Liver (tissue), 10 donors: ENCODE measurements at places on chromosomes 4 and X.
A peak's percentile ranks its signal among the peaks of the same experiment; 100 is the strongest.

GRCh38 chrX:68942104-68942503 lies 113.3 kb downstream of the EFNB1 start:
- no peak for DNase-seq

DNA sequence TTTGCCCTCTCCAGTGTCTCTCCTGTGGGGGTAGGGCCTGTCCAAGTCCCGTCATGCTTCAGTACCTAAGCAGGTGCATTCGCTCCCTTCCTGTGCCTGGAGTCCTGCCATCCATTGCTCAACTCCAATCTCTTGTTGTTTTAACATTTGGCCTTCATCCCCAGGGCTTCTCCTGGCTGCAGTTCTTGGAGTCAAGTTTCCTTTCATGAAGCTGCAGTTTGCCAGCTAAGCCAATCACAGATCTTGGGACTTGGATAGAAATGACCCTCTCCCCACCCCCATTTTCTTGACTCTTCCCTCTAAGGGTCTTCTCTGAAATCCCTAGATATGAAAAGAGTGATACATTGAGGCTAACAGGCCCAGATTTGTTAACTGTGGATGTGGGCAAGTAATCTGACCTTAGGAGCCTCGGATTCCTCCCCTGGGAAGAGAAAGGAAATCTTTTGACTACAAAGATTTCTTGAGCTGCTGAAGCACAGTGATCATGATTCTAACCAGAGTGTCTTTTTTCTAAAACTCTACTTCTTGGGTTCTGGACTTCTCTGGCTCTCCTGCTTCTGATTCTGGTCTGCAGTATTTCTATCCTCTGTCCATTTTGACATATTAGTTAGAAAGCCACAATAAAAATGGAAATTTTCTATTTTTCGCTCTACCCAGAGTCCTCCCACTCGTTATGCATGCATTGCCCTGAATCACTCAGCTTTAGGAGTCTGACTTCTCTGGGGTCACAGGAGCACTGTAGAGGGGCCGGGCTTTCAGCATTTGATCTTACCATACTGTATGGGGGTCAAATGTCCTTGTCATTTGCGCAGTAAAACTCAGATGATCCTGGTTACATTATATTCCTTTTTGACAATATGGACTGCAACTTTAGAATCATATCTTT lies 61.0 kb downstream of the CHRNA9 start:
- DNase-seq, result peak; percentile 72

DNA sequence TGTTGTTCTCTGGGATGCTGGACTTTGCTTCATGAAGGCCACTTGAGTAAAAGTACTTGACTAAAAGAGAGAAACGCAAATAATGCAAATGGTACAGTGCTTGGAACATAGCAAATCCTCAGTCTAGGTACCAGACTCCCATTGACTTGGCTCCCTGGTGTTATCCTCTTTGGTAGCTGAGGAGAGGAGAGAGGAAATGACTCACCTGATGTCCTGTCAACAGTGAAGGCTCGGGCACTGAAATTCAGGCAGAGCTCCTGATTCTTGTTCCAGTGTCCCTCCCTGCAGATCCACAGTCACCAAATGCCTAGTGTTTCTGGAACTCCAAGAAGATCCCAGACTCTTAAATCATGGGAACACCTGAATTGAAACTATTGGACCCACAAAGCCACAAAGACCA lies 22.5 kb upstream of the TCEAL4 start:
- no peak for DNase-seq

GRCh38 chrX:50942471-50942870 lies 31.9 kb downstream of the BMP15 start:
- no peak for DNase-seq

GRCh38 chr4:119629142-119629471 lies 503 bp upstream of the PDE5A start:
- no peak for DNase-seq

GRCh38 chrX:12950851-12951594 lies 23.9 kb upstream of the TMSB4X start:
- no peak for DNase-seq

GRCh38 chr4:39231660-39232059 lies 49.3 kb downstream of the WDR19 start:
- DNase-seq, result no peak

GRCh38 chr4:158850371-158850770 lies 81.5 kb downstream of the FNIP2 start:
- DNase-seq, result no peak

- no peak for DNase-seq
Measured at GRCh38 chrX:107603429-107604159, 24.7 kb upstream of the PRPS1 start.

DNA sequence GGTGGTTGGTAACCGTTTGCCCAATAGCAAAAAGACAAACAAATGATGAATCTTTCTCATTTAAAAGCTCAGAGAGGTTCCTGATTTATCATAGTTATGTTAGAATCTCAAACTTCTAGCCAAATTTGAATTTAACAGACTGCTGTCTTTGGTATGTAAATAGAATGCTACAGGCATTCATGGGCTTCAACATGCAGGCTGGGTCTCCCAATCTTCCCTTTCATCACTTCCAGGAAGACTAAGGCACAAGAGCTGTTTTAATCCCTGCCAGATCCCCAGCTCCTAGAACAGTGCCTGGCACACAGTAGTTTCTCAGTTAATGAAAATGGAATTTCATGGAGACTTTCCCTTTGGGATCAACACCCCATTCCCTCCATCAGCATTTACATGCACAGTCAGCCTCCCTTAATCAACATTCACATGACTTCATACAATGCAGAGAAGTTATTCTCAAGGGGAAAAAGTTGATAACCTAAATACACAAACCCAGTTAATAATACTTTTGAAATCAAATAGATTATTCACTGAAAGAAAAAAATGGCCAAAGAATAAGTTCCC lies 107.6 kb upstream of the C1QTNF7 start:
- no peak for DNase-seq

DNA sequence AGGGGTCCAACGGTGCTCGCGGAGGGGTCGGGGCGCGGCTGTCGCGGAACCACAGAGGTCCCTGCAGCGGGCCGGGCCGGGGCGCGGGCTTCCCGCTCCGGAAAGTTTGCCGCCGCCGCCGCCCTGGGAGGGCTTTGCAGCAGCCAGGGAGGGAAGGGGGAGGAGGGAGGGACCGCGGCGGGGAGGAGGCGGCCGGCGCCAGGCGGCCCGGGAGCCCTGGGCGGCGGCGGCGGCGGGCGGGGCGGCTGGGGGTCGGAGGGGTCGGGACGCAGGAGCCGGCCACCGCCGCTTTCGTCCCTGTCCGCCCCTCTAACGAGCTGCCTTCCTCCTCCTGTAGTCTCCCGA lies 375 bp downstream of the FGFR3 start:
- no peak for DNase-seq

GRCh38 chrX:154505734-154506133 lies 10.3 kb downstream of the FAM3A start:
- DNase-seq, result no peak

- no peak for DNase-seq
Measured at GRCh38 chrX:120751683-120752082, 121.8 kb upstream of the C1GALT1C1 start.

- no peak for DNase-seq
Measured at GRCh38 chr4:170580651-170581050, 490.9 kb upstream of the AADAT start.

DNA sequence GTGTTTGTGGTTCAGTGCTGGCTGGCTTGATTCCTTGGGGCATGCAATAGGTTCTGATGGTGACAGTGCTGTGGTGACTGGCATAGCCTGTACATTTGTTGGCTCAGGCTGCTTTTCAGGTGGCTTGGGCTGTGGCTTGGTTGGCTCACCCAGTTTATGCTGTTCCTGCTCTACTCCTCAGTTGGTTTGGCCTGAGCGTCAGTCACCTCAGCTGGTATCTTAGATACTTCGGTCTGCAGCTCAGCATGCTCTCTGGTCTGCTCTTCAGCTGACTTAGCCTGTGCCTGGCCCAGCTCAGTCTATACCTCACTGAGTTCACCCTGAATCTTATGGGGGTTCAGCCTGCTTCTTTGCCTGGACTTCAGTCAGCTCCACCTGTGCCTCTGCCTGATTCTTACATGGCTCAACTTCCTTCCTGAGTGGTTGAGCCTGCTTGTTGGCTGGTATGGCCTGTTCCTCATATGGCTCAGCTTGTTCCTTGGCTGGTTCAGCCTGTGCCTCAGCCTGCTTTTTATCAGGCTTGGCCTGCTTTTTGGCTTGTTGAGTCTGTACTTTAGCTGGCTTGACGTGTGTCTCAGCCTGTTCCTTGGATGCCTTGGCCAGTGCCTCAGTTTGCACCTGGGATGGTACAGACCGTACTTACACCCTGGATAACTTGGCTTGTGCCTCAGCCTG lies 170.6 kb downstream of the MSN start:
- no peak for DNase-seq

DNA sequence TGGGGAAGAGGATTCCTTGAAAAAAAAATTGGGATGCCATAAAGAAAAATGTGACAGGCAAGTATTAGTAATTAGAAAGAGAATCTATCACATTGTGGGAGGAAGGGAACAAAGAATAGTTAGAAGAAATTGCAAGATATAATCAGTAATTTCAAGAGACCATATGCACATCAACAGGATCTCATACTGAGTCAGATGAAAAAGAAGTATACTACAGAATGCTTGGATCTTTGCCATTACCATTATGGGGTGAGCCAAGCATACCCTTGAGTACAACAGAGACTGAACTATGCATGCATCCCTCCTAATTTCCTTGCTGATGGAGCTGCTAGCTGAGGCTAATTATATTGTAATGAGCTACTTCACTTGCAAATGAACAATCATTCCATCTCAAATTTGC lies 287.6 kb downstream of the PAPSS1 start:
- DNase-seq, result no peak

DNA sequence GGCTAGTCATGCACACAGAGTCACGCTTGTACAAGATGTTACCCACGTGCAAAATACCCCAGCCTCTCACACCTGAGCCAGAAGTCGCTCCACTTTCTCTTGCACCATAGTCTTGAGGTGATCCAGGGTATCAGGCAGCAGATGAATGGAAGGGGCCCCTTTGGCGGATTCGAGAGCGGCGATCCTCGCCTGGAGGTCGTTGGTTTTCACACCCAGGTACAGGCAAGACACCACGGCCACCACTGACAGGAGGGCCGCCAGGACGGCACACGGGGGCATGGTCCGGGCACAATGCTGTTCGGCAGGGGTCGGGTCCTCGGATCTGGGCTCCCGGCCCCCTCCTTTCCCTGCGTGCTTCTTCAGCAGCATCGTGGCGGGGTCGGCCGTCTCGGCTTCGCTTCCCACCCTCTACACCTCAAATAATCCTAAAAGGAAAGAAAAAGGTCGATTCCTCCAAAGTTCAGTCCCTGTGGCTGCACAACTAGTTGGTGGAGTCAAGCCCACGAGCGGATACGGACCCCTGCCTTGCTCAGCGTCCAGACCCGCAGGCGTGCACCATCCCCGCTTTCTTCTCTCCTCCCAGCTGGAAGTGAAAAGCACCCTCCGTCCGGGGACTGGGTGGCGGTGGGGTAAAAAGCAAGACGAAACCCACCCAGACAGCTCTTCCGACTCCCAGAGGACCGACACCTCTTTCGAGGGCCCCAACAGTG lies 652 bp downstream of the COL25A1 start:
- DNase-seq, result no peak

- no peak for DNase-seq
Measured at GRCh38 chrX:2488621-2489285, 12.0 kb downstream of the DHRSX start.

DNA sequence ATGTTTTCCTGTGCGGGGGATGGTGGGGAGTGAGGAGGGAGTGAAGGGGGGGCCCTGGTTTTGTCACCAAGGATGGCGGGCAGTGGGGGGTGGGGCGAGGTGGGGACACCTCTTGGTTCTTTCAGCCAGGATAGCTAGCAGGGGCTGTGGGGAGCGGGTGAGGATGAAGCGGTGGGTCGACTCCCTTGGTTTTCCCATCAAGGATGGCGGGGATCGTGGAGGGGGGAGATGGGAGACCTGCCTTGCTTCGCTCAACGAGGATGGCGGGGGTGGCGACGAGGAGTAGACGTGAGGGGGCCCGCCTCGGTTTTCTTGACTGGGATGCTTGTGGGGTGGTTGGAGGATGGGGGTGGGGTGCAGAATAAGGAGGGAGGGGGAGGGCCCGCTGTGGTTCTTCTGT lies 643 bp downstream of the FHL1 start:
- no peak for DNase-seq

DNA sequence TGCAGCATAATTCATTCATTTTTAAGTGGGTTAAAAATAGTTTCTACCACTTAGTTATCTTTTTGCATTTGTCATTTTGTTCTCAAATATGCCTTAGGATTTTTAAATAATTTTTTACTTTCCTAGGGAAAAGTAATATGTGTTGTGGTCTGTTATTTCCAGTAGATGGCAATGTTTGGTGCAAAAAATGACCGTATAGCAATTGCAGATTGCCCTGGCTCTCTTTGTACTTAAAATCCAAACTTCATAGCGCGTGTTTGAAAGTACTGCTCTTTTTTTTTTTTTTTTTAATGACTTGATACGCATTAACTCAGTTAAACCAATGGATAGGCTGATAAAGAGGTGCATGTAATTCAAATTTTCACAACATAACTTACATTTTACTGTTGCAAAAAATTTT lies 74.4 kb upstream of the RBMX start:
- no peak for DNase-seq

GRCh38 chr4:155609455-155610059 lies 57.1 kb upstream of the GUCY1A1 start:
- DNase-seq, result no peak

DNA sequence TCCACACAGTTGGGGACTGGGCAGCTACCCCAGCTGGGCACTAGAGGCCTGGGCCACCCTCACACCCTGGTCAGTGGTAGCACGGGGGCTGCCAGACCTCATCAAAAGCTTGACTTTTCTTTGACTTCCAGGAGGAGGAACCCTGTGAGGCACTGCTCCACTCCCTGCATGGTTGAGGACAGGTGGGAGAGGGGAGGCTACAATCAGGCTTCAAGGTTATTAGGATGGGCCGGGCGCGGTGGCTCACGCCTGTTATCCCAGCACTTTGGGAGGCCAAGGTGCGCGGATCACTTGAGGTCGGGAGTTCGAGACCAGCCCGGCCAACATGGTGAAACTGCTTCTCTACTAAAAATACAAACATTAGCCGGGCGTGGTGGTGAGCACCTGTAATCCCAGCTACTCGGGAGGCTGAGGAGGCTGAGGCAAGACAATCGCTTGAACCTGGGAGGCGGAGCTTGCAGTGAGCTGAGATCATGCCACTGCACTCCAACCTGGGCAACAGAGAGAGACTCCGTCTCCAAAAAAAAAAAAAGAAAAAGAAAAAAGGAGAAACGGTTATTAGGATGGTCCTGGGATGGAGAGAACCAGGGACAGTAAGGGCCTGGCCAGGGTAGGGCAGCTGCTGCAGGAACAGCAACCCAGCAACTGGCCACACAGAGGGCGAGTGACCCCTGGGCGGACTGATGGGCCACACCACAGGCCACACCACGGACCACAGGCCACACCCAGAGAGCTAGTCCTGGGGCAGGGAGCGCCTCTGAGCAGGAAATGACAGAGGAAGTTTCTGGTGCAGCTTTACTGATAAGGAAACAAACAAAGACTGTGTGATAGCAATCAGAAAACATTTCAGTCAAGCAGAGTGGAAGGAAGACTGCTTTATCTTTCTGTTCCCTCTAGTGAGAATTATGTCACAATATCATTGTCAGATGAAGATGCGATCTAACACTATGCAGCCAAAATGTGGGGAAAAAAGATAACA lies 20.5 kb upstream of the OPN1LW start:
- no peak for DNase-seq
